ENCODE measurements at places on chromosomes 3 and 15.

DNA sequence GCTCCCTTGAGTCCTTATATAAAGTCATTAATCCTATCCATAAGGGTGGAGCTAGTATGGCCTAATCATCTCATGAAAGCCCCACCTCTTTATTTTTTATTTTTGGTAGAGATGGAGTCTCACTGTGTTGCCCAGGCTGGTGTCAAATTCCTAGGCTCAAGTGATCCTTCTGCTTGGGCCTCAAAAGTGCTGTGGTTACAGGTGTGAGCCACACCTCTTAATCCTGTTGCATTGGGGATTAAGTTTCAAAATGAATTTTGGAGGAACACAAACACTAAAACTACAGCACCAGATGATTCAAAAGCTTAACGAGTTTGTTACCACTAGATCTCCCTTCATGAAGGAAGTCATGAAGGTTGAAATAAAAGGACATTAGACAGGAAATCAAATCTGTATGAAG lies 27.7 kb downstream of the RAB7A start:
- DNase-seq, result no peak

DNA sequence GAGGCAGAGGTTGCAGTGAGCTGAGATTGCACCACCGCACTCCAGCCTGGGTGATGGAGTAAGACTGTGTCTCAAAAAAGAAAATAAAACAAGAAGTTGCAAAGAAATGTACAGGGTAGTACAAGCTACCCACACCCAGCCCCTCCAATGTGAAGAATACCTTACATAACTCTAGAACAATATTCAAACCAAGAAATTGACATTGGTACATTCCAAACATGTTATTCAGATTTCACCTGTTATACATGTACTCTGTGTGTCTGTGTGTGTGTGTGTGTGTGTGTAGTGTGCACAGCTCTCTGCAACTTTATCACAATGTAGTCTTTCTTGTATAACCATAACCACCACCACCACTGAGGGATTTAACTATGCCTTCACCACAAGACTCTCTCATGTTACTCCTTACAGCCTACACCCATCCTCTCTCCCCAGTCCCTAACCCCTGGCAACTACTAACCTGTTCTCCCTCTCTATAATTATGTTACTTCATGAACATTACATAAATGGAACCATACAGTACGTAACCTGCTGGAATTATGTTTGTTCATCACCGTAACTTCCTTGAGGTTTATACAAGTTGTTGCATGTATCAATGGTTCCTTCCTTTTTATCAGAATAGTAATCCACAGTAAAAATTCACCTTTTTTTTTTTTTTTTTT lies 16.2 kb upstream of the TJP1 start:
- DNase-seq, result no peak

- no peak for DNase-seq
Observed at GRCh38 chr3:173688216-173688842, 290.8 kb downstream of the NLGN1 start.

DNA sequence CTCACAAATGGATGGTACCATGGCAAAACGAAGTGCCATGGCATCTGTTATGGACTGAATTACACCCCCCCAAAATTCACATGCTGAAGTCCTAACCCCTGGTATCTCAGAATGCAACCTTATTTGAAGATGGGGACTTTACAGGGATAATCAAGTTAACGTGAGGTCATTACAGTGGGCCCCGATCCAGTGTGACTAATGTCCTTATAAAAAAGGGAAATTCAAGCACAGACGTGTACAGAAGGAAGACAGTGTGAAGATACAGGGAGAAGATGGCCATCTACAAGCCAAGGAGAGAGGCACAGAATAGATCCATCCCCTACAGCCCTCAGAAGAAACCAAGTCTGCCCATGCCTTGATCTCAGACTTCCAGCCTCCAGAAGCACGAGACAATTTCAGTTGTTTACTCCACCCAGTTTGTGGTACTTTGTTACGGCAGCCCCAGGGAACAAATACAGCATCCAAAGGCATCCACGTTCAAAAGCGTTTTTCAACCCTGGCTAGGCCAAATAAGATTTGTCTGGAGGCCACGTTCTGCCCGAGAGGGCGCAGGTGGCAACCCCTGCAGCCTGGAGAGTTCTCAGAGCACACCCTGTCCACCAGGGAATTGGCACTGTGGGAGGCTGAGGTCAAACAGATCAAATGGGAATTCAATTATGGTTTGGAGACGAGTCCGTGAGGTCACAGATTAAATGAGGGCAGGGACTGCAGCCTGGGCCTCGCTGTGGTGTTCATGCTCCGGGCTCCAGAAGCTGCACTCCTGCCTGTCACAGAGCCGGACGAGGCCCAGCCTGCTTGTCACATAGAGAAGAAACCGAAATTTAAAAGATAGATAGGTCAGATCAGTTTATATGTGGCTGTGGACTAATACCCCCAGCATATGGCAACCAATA lies 494.8 kb downstream of the SHQ1 start:
- no peak for DNase-seq

DNA sequence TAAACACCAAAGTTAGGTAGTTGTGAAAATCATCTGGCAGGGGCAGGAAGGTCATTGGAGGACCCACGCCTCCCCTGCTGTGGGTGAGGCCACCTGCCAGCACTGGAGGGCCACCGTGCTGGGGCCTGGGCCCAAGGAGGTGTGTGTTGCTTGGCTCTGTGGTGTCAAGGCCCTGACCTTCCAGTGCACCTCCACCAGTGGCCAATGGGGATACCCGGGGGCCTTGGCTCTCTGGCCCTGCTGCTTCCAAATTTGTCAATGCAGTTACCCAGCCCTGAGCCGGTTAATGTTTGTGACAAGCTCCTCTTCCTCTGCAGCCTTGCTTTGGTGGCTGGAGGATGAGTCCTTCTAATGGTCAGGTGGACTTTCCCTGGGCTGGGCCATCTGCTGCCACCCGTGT lies 150.2 kb downstream of the KLF13 start:
- no peak for DNase-seq

GRCh38 chr3:53030619-53031449 lies 15.0 kb downstream of the SFMBT1 start:
- no peak for DNase-seq

GRCh38 chr3:15756505-15756904 lies 41.3 kb downstream of the ANKRD28 start:
- no peak for DNase-seq

DNA sequence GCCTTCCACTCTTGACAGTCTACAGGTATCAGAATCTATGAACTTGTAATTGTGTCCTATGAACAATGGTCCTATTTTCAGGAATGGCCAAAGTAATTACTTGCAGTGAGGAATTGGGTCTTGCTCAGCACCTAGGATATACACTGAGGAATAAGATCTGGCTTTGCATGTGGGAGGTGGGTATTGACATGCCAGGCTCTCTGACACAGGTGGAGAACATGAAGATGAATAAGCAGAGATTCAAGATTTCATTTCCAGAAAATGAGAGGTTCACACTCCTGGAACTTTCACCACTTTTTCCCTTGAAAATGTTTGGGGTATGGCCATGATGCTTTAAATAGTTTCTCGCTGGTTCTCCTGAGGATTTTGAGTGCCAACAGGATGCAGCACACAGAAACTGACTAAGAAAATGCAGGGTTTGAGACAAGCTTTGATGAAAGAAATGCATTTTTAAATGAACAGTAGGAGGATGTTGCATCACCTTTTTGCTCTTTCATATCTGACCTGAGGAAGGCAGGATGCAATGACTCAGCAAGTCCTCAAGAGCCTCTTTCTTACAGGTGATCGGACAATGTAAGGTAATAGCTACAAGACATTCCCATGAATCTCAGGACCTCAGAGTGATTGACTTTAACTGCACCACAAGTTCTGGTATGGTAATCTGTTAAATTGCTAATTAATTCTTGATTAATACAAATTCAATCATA lies 3.7 kb downstream of the HRG start:
- no peak for DNase-seq

DNA sequence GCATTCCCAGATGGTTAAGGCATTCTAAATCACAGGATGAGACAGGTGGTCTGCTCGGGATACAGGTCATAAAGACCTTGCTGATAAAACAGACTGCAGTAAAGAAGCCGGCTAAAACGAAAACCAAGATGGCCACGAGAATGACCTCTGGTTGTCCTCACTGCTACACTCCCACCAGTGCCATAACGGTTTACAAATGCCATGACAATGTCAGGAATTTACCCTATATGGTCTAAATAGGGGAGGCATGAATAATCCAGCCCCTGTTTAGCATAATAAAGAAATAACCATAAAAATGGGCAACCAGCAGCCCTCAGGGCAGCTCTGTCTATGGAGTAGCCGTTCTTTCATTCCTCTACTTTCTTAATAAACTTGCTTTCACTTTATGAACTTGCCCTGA lies 151.1 kb downstream of the ZNF385D start:
- DNase-seq, result no peak

DNA sequence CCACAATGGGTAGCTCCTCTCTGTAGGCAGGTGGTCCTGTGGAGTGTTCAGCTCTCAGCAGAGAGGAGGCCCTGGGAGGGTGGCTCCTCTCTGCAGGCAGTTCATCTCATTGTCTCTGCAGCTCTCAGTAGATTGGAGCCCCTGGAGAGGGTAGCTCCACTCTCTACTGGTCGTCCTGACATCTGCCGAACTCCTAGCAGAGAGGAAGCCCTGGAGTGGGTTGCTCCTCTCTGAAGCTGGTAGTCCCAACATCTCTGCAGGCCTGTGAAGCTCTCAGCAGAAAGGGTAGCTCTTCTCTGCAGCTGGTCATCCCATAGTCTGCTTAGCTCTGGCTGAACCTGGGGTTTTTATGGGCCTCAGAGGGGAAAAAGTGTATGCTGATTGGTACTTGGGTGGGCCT lies 50.8 kb downstream of the EFCAB12 start:
- no peak for DNase-seq

DNA sequence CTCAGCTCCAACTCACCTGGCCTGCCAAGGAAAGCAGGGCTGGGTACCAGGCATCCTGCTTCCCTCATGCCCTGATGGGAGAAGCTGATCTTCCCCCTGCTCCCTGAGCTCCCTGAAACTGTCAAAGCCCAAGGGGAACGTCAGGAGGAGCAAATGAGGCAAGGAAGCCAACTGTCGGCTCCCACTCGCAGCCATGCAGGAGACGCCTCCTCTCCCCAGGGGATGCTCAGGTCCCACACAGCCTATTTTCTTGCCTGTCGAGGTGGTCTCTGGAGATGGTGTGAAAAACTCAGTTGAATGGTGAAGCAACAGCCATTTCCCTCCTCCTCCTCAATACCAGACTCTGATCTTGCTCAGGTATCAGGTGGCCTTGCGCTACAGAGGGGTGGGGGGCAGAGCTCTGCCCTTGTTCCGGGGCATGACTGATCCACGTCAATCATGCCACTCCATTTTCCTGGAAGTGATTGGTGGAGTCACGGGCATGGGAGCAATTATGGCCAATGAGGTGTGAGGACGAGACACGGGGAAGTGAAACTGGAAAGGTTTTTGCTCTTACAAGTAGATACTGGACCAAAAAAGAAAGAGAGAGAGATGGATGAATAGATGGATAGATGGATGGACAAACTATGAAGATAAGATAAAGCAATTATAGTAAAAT lies 58.2 kb downstream of the SLC6A1 start:
- no peak for DNase-seq

DNA sequence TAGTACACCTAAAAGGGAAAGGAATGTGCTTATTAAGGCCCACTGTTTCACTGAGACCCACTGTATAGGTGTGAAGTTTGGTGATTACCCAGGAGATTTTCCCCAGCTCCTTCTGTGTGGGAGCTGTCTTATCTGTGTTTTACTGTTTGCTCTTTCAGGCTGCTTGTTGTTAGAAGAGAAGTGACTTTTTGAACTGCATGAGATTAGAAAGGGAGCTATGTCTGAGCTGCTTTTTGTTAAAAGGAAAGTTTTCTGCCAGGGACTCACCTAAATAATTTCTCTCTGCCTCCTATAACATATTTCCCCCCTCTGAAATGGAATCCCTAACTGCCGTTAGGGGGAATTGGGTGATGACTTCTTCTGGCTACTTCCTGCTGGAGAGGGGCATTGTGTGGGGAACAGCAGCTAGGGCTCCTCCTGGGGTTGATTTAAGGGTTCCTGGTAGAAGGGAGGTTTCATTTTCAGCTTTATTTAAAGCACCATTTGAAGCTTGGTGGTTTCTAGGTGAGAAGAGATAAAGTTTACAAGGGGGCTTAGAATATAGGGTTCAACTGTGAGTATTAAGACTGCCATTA lies 77.1 kb upstream of the ATP11B start:
- no peak for DNase-seq

DNA sequence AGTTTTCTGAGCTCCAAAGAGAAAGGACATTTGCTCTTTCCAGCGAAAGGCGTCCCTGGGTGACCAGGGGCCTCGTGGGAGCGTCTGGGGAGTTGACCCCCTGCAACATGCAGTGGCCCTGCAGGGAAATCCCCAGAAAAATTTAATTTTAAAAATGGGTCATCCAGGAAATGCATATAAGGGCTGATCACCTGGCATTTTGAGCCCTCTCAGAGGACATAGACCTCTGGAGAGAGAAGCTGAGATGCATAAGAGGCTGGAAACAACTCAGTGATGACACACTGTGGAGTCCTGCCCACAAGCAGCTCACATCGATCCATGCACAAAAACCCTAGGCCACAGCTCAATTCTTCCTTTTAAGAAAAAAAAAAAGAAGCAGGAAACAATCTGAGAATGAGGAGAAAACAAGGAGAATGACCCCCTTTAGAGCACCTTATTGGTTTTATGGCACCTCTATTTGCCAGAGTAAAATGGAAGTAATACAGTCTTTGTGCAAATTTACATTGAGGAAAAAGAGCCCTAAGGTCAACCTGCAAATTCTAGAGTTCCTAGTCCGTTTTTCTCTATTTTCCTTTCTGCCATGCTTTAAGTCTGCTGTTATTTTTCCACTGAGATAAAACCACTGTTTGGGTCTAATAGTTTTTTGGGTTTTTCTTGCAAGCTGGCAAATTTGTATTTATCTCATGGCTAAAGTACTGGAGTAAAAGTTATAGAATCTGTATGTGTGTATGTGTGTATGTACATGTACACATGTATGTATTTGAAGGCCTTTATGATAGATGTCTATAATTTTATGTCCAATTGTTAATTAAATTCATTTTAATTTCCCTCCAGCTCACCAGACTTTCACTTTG lies 6.9 kb upstream of the BDH1 start:
- no peak for DNase-seq

DNA sequence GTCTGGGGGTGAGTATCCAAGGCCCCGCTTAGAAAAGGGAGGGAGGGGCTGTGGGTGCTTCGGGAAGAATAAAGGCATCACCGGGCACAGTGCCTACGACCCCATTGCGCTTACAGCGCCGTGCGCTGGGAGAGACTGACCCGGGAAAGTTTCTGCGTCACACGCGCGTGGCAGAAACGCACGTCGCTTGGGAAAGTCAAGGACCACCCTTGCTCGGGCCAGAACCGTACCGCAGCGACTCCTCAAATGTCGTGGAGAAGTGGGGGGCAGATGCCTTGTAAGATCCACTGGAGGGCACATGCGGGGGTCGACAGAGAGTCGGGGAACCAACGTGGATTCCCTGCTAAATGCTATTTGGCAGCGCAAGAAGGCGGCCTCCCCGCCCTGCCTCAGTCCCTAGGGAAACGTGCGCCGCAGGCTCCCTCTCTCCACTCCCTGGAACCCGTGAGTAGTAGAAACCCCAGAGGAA lies 2.4 kb downstream of the ADAMTS9 start:
- DNase-seq, result no peak

DNA sequence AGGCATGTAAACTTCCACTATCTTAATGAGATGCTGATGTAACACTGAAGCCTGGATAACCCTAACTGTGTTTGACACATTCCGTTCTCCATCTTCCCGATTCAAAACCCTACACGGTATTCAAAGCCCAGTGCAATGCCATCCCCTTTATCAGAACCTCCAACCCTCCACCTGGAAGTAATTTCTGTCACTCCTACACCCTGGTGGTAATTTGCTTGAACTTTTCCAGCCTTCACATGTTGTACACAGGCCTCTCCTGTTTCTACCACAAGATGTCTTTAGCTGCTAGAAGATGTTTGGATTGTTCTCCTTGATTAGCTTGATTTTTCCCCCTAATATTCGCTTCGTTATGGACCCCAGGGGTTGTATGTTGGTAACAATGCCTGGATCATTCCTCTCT lies 208.9 kb downstream of the CHST2 start:
- DNase-seq, result no peak
